ENCODE measurements at places on chromosomes 1 and 21. TPM values are rescaled to one million over a fixed set of nuclear protein-coding genes. Genes with fewer than 3 reads are reported as not detected.

The MROH7 gene
- 0.39 TPM for total RNA-seq

The PDE9A gene
- 19.3 TPM for total RNA-seq

The FGR gene
- total RNA-seq = 0.62 TPM

The SPRR4 gene
- not detected for total RNA-seq

The HOOK1 gene
- total RNA-seq = 17.6 TPM

Data from activated T-cell treated with anti-CD3 and anti-CD28 coated beads, Interleukin-2, amount 50 U/mL, for 72 hours (primary cell).